Fibroblast of upper back skin (primary cell): ENCODE measurements at places on chromosomes 2 and 18.
A peak's percentile ranks its signal among the peaks of the same experiment; 100 is the strongest.

- DNase-seq, result no peak
Observed at GRCh38 chr2:18153741-18154140, 275.3 kb downstream of the KCNS3 start.

DNA sequence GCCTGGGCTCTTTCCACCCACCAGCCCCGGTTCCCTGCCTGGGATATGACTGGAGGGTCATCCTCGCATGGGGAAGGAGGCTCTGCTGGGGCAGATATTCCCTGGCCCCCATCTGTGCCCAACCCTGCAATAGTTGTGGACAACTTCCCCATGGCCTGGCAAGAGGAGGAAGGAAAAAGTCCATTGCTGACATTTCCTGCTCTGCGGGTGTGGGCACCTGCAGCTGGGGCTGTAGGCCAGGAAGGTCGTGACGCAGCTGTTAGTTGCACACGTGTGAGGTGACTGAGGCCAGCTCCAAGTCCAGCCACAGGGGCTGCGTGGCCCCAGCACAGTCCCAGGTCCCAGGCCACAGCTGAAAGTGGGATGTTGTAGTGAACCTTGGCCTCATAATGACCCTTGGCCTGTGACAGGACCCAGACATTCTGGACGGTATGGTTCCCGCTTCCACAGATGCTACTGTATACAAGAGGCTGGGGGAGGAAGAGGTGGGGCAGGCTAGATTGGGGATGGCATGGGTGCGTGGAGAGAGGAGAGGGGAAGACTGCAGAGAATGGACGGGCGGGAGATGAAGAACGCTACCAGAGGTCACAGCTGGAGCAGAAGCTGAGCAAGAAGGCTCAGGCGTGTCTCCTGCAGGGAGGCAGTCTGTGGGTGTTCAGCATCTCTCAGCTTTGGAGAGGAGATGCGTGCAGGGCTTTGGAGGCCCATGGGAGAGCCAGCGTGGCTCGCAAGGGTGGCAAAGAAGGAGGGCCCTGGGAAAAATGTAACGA is 22.1 kb downstream of the OTOF start:
- no peak for DNase-seq

- DNase-seq, result no peak
Observed at GRCh38 chr2:123528996-123529707, 495.9 kb upstream of the CNTNAP5 start.

DNA sequence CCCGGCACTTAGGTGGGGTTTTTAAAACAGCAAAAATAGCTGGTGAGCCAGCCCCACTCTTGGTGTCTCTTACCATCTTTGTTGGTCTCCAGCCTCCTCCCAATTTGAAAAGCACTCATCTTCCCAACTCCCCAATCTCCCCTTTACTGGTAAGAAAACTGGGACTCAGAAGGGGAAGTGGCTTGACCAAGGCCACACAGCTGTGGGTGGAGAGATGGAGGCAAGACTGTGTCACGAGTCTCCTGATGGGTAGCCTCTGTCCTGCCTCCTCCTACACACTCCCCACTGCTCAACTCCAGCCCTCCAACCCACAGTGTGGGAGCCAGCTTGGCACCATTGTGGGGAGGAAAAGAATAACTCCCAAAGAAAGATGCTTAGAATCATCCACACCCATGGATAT is 140.4 kb downstream of the SMAD2 start:
- DNase-seq, result no peak

DNA sequence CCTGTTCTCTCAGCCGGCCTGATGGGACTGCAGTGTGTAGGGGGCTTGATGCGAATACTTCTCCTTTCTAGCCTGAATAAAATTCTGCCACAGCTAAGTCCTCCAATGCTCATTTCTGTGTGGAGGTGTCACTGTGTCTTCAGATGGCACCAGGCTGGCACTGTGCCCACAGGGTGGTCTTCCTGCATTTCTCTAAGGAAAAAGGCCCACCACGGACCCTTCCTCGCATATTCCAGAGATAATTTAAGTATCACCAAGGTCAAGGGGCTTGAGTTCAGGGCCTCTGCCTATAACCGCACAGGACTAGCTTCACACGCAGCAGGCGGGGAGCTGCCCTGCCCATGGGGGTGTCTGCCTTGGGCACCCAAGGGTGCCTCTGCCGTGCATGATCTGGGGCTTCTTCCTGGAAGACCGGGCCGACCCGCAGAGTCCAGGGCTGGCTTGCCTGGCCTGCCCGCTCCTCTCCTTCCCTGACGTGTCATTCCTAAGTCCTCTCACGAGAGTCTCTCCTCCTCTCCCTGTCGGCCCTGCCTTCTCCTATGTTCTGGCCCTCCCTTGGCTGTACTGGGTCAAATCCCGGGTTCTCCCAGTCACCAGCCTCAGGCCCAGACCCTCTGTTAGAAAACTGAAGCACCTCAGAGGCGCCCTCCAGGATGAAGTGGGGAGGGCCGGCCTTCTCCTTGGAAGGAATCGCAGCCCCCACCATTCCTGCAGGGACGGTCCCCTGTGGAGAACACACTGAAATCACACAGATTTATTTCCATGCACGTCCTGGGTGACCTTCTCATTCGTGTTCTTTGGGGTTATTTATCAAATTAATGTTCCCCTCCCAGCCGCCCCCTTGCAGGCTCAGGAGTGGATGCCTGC is 48.9 kb upstream of the PXDN start:
- DNase-seq, result no peak

DNA sequence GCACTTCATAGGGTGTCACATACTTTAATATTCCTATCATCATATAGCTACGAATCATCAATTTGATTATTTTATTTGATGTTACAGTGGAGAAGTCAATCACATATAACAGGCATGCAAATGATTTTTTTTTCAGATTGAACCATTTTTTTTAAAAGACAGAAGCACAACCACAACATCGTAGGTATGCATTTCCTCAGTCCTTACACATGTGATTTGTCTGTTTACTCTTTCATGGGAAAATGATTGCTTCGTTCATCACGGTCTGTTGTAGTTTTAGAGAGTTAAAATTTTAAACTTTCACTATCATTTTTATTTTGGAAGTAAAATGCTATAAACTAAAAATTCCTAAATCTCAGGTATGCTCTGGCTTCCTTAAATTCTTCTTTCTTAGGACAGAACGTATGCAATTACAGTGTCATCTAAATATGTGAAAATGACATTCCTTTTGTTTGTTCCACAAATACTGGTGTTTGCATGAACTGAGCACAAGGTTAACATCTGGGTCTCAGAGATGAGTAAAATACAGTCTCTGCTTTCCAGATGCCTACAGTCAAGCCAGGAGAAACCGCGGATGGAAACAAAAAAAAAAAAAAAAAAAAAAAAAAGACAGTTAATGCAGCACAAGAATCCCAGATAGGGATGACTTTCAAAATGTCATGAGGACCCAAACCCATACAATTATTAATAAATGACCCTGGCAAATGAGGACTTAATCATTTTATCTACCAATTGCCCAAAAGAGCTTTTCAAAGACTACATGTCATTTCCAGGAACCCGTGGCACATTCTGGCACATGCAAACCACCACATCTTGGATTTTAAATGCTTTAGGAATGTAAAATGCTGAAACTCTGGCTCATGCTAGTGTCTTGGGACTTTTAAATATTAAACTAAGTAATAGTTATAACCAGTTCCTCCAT is 201.2 kb downstream of the LRP1B start:
- peak; percentile 37 for DNase-seq
